Tibial nerve (tissue), 4 donors: ENCODE measurements at places on chromosomes 1 and 21. TPM values are rescaled to one million over a fixed set of nuclear protein-coding genes. Genes with fewer than 3 reads are reported as not detected.

MIXL1 gene
- total RNA-seq: not detected

RNU1-3 gene
- under 0.01 TPM for total RNA-seq

AMPD1 gene
- total RNA-seq: not detected

PDZK1 gene
- 0.20 TPM for total RNA-seq

UTS2 gene
- total RNA-seq: not detected

OR2T35 gene
- total RNA-seq: not detected

LEMD1 gene
- not detected for total RNA-seq

PDE4B gene
- 5.2 TPM for total RNA-seq

TSPAN1 gene
- 8.6 TPM for total RNA-seq

EXO1 gene
- not detected for total RNA-seq

MROH7 gene
- total RNA-seq: 4.4 TPM

OR4F29 gene
- total RNA-seq: 0.60 TPM

PAQR6 gene
- 30.0 TPM for total RNA-seq

PDE4DIP gene
- 163 TPM for total RNA-seq

MRPS14 gene
- 29.5 TPM for total RNA-seq

CRYBG2 gene
- not detected for total RNA-seq

TGFBR3 gene
- total RNA-seq: 116 TPM

CFHR3 gene
- total RNA-seq: 0.21 TPM

TDRD10 gene
- total RNA-seq: 7.1 TPM

ACKR1 gene
- total RNA-seq: 363 TPM

PTPN22 gene
- 4.9 TPM for total RNA-seq

FAM163A gene
- total RNA-seq: not detected

PUSL1 gene
- 21.4 TPM for total RNA-seq

PLA2G2D gene
- total RNA-seq: not detected

LDLRAP1 gene
- 28.5 TPM for total RNA-seq

GBP7 gene
- total RNA-seq: not detected

COL6A1 gene
- 494 TPM for total RNA-seq

KDF1 gene
- total RNA-seq: not detected

SERPINC1 gene
- not detected for total RNA-seq
